ENCODE measurements at places on chromosomes 3 and 15.

DNA sequence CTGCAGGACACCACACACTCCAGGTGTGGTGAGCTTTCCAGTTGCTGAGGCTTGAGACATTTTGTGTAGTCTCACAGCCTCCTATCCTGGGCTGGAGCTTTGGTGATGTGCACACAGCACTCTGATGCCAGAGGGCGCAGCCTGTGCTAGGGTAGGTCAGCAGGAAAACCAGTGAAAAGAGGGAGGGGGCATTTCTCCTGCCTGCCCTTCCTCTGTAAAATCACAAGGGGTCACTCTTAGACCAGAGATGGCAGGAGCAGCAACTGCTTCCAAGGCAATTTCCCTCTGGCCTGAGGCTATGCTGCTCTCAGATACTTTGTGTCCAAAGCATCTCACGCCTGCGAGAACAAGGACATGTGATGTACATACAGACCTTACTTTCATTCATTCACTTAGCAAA is 16.5 kb upstream of the MUSTN1 start:
- no peak for DNase-seq

GRCh38 chr3:94285872-94286271 is 223.0 kb downstream of the NSUN3 start:
- no peak for DNase-seq

DNA sequence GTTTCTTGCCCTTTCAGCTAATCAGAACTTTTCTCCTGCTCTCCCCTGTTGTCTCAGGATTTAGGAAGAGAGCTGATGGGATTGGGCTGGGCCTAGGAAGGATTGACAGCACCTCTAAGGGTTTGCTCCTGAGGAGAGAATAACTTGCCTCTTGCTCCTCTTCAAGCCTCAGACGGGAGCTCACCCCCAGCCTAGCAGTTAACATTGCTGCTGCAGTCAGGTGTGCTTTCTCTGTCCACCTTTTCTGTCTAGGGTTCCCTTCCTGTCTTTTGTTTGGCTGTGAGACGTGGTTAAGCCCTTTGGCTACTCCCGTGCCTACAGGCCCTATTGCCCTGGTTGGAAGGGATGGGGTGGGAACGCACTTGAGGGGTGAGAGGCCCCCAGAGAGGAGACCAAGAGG is 20.1 kb downstream of the TMEM108 start:
- DNase-seq = no peak

DNA sequence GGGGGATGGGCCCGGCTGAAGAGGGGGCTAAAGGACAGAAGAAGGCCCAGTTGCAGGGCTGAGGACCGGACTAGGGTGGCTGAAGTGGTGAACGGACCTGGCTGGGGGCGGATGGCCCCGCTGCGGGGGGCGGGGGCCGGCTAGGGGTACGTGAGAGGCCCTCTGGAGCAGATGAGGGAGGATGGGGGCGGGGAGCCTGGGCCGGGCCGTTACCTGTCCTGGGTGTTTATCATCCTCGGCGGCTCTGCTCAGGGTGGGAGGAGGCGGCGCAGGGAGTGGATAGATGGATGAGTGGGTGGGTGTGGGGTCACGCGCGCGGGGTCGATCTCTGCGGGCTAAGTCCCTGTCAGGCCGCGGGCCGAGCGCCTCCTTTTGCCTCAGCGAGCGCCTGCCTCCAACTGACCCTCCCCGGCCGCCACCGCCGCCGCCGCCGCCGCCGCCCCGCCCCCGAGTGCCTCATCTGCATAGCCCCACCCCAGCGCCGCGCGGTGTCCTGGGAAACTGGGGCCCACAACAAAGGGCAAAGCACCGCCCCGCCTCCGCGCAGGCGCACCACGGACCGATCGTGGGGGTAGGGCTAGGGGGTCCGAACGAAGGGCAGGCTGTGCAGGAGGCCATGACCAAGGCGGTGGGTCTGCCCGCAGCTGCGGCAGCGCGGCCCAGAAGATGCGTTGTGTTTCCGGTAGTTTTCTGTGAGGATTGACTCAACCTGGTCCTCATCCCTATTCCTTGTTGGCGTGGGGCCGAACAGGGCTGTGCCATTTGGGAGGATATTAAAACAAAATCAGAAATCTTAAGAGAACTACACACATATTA is 72.4 kb downstream of the RBPMS2 start:
- no peak for DNase-seq
